ENCODE measurements at places on chromosomes 16 and 17.
A peak's percentile ranks its signal among the peaks of the same experiment; 100 is the strongest.

DNA sequence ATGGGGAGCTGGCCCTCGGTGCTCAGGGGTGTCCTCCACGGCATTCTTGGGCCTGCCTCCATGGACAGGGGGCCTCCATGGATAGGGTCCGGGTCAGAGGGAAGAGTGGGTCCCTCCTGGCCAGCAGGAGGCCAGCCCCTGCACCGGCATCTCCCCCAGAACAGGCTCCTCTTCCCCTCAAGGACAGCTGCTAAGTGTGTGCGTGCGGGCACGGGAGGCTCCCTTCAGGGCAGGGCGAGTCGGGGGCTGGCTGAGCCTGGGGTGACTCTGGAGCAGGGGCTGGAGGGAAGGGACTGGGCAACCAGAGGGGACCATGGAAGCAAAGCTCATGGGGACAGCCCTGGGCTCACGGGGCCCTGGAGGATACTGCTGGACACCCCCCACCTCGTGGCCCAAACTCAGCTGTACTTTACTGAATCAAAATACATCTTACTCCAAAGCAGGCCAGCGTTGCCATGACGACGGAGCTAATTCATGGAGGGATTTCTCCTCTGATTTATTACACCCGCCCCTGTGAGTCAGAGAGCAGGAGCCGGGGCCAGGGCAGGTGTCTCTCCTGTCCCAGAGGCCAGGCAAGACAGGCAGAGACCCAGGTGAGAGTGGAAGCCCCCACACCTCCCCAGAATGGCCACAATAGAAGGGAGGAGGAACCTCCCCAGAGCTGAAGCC is 2.1 kb downstream of the CASKIN1 start:
- DNase-seq: no peak
- peaks cover 3% of the 10 kb centered on the region for H3K4me1 ChIP-seq
- H3K27ac ChIP-seq: no peak overlapping the region
- H3K27me3 ChIP-seq: peaks cover 43% of the 10 kb centered on the region
- H3K36me3 ChIP-seq: no peaks in the 10 kb centered on the region

DNA sequence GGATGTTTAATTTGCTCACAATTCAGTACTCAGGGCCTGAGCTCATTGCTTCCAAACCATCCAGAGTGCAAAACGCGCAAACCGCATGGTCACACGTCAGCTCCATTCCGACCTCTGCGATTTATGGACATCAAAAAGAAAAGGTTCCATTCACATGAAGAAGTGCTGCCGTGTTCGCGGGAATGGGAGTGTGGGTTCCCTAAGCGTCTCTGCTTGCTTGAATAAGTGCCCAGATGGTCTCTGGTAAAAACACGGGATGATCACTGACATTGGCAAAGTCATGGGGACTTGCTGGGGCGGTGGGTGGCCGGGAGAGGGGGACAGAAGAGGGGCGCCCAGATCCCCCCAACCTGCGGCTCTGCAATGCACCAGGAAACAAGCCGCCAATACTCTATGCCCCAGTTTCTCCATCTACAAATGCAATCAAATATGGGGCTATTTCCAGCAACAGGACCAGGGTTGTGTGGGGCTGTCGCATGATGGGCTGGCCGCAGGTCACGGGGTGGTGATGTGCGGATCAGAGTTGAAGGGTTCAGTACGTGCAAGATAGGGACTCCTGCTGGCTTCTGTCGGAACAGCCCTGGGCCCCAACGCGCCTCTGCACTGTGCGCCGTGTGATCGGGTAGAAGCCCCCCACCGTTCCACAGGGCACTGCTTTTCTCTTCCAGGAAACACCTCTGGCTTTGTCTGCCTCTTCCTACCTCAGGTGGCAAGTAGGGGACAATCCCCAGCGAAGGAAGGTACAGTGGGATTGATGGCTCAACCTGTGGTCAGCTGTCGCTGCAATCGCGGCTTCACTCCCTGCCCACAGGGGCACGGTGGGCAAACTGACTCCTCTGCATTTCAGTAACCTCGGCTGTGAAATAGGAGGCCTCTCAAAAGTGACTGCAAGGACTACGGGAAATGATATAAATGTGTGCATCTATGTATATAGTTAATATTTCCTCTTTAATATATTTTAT is 11.2 kb downstream of the FOXF1 start:
- no peak overlapping the region for H3K4me3 ChIP-seq
- no peaks in the 10 kb centered on the region for H3K36me3 ChIP-seq
- H3K27me3 ChIP-seq: peaks cover 27% of the 10 kb centered on the region
- peaks cover 2% of the 10 kb centered on the region for H3K4me1 ChIP-seq
- no peak overlapping the region for H3K27ac ChIP-seq
- no peak for DNase-seq

DNA sequence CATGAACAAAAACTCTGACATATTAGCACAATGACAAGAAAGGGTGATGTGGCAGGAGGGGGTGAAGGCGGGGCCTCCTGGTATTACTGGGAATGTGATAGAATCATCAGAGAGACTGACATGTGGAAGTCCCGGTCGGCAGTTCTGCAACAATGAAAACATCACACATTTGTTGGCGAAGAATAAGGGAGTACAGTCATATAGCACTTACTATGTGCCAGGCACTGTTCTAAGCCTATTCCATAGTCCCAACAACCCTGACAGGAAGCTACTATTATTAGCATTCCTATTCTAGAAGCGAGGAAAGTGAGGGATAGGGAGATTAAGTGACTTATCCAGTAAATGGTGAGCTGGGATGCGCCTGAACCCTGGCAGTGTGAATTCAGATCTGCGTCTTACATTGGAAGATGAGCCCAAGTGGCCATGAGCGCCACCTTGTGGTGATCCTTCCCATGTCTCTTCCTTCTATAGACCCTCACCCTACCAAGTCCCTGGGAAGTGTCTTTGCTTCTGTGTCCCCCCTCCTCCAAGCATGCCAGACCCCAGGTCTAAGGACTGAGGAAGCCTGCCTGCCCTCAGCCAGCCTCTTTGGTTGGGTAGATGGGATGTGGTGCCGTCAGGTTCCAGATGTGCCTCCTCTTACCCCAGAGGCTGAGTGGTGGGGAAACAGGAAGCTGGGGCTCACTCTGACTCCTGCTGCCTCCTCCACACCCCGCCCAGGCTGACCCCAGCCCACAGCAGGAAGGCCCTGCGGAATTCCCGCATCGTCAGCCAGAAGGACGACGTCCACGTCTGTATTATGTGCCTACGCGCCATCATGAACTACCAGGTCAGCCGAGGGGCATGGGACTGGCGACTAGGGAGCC is 14.0 kb downstream of the FMNL1 start:
- H3K36me3 ChIP-seq: peaks cover 87% of the 10 kb centered on the region
- peaks cover 67% of the 10 kb centered on the region for H3K4me1 ChIP-seq
- peak overlapping the region; percentile 74 for H3K27ac ChIP-seq

DNA sequence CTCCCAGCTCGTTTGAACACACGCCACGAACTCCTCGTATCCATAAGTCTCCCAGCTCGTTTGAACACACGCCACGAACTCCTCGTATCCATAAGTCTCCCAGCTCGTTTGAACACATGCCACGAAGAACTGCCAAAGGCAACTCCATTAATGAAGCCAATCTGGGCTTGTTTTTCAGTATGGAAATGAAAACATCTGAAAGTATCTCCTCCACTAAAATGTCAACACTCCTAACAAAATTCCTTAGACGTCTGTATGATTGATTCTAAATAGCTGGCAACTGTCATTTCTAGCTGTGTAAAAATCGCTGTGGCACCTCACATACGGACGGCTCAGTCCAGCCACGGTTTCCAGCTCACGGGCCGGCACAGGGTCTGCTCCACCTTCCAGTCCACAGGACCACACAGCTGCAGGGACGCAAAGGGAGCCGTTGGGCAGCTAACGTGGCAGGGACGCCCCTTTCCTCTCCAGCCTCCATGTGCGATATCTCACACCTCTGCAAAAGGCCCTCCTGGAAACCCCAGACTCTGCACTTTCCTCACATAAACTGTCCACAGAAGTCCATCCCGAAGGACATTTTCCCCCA is 67.1 kb upstream of the METRNL start:
- peaks cover 3% of the 10 kb centered on the region for H3K36me3 ChIP-seq
- no peaks in the 10 kb centered on the region for H3K27me3 ChIP-seq
- no peak overlapping the region for H3K4me3 ChIP-seq
- no peak overlapping the region for H3K27ac ChIP-seq
- DNase-seq: no peak
- H3K4me1 ChIP-seq: no peaks in the 10 kb centered on the region

GRCh38 chr17:75723171-75723930 is 2.1 kb downstream of the ITGB4 start:
- no peak for DNase-seq
- no peaks in the 10 kb centered on the region for H3K36me3 ChIP-seq

GRCh38 chr17:67489273-67489672 is 112.2 kb downstream of the PITPNC1 start:
- H3K4me1 ChIP-seq: peaks cover 24% of the 10 kb centered on the region
- no peak for DNase-seq
- H3K4me3 ChIP-seq: no peak overlapping the region

- peak overlapping the region; percentile 84 for H3K4me3 ChIP-seq
- H3K27ac ChIP-seq: peak overlapping the region; percentile 95
- H3K4me1 ChIP-seq: peaks cover 57% of the 10 kb centered on the region
- peaks cover 53% of the 10 kb centered on the region for H3K36me3 ChIP-seq
These were observed 670 bp downstream of the RPS2 start for GRCh38 chr16:1963806-1964505.

DNA sequence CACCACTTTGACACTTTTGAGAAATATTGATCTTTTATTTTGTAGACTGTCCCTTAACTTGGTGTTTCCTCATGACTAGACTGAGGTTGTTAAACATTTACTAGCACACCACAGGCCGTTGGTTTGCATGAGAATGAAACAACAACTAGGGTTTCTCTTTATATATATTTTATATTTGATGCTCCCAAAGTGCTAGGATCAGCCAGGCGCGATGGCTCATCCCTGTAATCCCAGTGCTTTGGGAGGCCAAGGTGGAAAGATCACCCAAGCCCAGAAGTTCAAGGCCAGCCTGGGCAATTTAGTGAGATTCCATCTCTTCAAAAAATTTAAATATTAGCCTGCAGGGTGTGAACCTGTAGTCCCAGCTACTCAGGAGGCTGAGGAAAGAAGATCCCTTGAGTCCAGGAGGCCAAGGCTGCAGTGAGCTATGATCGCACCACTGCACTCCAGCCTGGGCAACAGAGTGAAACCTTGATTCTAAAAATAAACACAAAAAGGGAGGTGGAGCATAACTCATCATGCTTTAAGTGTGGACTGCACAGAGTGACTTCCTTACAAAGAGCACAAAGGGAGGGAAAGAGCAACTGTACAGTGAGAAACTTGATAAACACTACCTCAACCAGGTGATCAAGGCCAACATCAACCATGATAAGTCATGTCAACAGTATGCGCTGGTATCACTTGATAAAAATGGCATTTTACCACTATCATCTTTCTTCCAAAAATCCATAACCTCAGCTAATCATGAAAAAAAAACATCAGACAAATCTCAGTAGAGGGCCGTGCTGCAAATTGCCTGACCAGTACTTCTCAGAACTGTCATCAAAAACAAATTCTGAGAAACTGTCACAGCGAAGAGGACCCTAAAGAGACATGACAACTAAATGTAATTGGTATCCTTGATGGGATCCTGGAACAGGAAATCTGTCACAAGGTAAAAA is 72.8 kb upstream of the ATF7IP2 start:
- peaks cover 10% of the 10 kb centered on the region for H3K4me1 ChIP-seq
- no peak overlapping the region for H3K27ac ChIP-seq
- no peaks in the 10 kb centered on the region for H3K27me3 ChIP-seq
- no peak for DNase-seq

- H3K27me3 ChIP-seq: peaks cover 2% of the 10 kb centered on the region
- H3K27ac ChIP-seq: no peak overlapping the region
- H3K36me3 ChIP-seq: no peaks in the 10 kb centered on the region
- no peak for DNase-seq
- H3K4me3 ChIP-seq: no peak overlapping the region
These were observed 14.6 kb downstream of the CALB2 start for GRCh38 chr16:71373073-71373472.

DNA sequence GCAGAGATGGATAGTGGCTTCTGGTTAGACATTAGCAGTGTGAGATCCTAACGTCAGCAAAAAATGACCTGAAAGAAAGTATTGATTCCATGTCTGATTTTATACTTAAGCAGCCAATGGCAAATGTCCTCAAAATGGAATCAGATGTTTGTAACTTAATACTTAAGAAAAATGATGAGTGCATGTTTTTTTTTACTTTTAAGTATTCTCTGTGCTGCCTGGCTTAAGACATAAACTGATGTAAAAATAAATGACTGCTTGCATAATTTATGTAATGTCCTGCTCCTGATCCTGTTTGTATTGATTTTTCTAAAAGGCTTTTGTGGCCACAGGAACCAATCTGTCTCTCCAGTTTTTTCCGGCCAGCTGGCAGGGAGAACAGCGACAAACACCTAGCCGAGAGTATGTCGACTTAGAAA is 7.4 kb downstream of the CBFB start:
- no peak overlapping the region for H3K27ac ChIP-seq
- peaks cover 74% of the 10 kb centered on the region for H3K4me1 ChIP-seq
- peaks cover 74% of the 10 kb centered on the region for H3K36me3 ChIP-seq
- DNase-seq: no peak

DNA sequence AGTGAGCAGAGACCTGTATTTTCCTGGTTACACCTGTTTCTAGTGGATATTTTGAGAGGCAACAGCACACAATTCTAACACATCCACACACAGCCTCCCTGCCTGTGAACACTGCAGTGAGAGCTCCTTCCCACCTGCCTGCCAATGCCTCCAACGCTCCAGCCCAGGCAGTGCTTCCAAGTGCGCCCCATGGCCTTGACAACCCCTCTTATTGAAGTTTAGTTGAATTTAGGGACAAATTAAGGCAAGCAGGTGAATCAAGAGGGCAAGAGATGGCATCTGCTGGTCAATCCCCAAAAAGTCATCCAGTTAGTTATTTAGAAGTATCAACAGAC is 4.7 kb upstream of the MXRA7 start:
- H3K27me3 ChIP-seq: no peaks in the 10 kb centered on the region
- peaks cover 46% of the 10 kb centered on the region for H3K4me1 ChIP-seq
- no peak for DNase-seq

DNA sequence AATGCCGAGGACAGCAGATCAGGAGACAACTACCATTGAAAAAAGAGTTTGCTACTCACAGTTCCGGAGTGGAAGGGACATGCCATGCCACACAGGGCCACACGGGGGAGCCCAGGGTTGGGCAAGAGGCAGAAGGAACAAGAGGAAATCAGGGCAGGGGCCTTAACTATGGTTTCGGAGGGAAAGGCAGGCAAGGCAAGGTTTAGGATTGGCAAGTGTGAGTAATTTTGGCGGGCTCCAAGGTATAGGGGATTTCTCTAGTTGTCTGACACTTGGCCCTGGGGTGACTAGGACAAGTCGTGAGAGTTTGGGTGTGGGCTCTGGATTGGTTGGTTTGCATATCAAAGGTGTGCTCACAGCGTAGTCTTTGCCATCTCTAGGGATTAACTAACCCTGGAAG is 27.0 kb upstream of the NTN1 start:
- no peaks in the 10 kb centered on the region for H3K36me3 ChIP-seq
- H3K27ac ChIP-seq: peak overlapping the region; percentile 24
- H3K4me1 ChIP-seq: peaks cover 8% of the 10 kb centered on the region
- H3K27me3 ChIP-seq: peaks cover 17% of the 10 kb centered on the region

- H3K27me3 ChIP-seq: no peaks in the 10 kb centered on the region
- H3K36me3 ChIP-seq: peaks cover 5% of the 10 kb centered on the region
- H3K4me1 ChIP-seq: peaks cover 3% of the 10 kb centered on the region
- H3K4me3 ChIP-seq: no peak overlapping the region
- no peak overlapping the region for H3K27ac ChIP-seq
These were observed 64.1 kb upstream of the SREBF1 start for GRCh38 chr17:17900615-17901520.

GRCh38 chr17:8158267-8159031 is 4.3 kb downstream of the VAMP2 start:
- peak overlapping the region; percentile 32 for H3K4me3 ChIP-seq
- peaks cover 35% of the 10 kb centered on the region for H3K36me3 ChIP-seq
- peaks cover 44% of the 10 kb centered on the region for H3K4me1 ChIP-seq
- H3K27ac ChIP-seq: peak overlapping the region; percentile 79

Data from activated CD4-positive, alpha-beta memory T cell treated with anti-CD3 and anti-CD28 coated beads, Interleukin-2, amount 10 ng/mL, durations not matched to agents 7 days and 5 days (primary cell).